A549 (cell line): ENCODE measurements at places on chromosomes 2 and 18.

- no peak for DNase-seq
These were observed 59.0 kb downstream of the SMAD7 start for GRCh38 chr18:48891721-48892120.

- DNase-seq: no peak
These were observed 75.0 kb downstream of the DNAH7 start for GRCh38 chr2:195993623-195994022.

- DNase-seq: no peak
These were observed 727.0 kb upstream of the PIK3C3 start for GRCh38 chr18:41227993-41228392.

DNA sequence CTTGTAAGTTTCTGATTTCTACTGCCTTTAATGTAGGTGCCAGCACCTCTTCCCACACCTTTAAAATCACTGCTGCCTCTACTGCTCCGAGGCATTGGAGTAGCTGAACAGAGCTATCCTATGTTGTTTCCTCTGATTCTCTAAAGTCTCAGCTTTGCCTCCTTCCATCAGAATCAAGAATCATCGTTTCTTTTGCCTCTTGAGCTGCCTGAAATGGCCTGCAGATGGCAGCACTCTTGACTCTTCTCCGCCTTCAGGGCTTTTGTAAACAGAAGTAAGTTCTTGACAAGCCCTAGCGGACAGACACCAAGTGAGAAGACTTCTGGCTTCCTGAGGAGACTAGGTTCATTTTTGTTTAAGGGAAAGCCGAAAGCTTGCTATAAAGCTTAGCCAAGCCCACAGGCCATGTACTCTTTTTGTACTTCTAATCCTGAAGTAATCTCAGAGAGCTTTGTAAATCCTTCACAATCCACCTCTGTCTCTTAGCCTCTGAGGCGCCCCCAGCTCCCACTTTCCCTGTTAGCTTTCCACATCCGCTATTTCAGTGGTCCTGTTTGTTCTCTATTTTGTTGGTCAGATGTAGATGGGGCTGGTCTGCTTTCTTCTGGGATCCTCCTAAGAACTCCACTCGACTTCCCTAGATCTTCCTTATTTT is 48.4 kb downstream of the GTF3C3 start:
- peak; percentile 27 for DNase-seq

- no peak for DNase-seq
These were observed 30.0 kb downstream of the RNF125 start for GRCh38 chr18:32048507-32049091.
